ENCODE measurements at places on chromosomes 2 and 18.

DNA sequence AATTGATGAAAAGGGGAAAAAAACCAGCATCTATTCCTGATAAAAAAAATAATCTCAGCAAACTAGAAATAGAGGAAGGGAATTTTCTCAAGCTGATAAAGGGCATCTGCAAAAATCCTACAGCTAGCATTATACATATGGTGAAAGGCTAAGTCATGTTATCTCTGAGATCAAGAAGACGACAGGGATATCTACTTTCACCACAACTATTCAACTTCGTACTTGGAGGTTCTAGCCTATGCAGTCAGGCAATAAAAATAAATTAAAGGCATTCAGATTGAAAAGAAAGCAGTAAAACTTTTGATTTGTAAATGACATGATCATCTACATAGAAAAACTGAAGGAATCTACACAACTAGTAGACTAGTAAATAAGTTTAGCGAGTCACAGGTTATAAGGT, 58.2 kb downstream of the CAB39 start:
- DNase-seq = no peak

DNA sequence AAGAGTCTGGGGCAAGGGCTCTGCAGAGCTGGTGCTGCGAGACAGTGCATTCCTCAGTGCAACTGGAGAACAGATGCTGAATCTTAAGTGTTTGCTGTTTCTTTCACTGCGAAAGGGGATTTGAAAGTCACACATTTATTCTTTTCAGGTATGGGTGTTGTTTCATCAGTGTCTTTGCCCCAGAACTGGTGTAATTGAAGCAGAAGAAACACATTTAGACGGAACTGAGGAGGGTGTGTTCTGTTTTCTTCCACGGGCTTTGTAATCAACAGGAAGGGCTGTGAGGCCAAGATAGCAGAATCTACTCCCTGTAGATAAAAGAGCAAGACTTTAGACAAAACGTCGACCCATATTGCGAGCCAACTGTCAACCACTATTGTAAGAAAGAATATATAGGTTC, 151.9 kb downstream of the EPHA4 start:
- no peak for DNase-seq

GRCh38 chr2:148955798-148956197, 80.8 kb downstream of the KIF5C start:
- no peak for DNase-seq

DNA sequence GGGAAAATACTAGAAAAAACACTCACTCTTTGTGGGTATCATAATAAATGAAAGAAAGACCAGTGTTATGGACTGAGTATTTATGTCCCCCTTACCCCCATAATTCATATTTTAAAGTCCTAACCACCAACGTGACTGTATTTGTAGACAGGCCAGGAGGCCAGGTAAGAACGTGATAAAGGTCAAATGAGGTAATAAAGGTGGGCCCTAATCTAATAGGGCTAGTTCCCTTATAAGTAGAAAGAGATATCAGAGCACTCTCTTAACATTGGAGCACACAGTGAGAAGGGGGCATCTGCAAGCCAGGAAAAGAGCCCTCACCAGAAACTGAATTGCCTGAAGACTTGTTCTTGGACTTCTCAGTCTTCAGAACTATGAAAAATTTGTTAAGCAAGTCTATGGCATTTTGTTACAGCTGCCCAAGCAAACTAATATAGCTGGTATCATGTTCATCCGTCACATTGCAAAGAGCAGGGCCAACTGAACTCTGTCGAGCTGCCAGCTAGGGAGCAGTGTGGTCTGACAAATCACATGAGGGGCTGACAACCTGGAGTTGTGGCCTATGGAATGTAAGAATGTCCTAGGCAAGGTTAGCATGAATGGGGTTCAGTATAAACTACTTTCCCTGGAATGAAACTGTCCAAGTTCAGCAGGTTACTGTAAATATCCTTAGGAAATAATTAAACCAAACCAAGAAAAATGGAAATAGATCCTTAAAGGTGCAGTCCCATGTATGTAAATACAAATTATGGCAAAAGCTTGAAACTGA, 280.9 kb downstream of the ZNF385B start:
- DNase-seq = no peak

DNA sequence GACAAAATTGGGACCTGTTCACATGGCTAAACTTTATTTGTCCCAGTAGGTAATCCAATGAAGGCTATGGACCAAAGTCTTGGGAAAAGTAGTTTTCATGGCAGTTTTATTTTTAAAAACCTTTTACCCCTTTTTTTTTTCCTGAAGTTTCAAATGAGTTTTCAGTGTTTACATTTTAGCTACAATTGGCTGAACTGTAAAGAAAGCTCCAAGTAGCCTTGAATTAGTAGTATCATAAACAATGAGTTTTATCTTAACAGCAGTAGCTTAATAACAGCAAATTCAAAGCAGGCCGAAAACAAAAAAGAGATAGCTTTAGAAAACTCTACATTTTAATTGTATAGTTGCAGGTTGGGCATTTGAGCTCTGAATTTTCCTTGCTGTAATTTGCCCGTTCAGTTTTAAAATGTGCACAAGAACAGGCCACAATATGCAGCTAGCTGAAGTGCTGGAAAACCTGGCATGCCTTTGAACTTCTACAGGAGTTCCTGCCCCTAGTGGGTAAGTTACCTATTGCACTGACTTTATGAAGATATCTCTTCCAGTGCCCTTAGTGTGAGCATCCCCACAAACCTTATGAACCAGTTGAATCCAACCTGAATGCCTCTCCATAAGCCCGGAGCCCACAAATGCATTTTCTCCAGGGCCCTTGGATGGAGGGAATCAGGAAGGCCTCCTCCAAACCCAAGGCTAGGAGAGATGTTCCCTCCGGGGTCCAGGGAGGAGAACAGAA, 106.7 kb downstream of the XRCC5 start:
- DNase-seq = no peak

- no peak for DNase-seq
Observed at GRCh38 chr2:88829607-88830463, 138.4 kb downstream of the RPIA start.

DNA sequence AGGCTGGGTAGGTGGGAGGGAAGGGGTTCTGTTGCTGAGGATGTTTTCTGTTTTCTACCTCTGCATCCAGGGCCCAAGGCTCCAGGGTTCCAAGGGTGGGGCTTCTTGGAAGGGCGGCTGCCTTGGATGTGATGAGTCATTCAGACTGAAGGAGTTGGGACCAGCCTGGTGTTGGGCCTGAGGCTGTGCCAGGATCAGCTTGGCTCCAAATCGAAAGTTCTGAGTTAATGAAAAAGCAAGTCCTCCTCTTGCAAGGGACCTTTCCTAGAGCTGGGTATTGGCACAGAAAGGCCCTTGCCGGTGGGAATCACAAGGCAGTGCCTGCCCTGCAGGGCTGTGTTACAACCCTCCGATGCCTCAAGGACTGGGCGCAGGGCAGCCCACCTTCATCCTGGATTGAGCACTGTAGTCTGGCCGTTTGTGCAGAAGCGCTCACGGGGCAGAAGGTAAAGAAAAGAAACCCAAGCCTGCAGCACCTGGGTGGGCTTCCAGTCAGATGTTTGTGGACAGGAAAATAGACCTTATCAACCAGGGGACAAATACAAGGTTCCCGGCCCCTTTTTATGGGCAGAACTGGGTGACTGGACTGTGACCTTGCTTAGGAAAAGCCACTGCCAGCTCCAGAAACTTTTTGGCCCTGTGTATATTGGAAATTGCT, 52.5 kb upstream of the MCFD2 start:
- DNase-seq = peak; percentile 61

DNA sequence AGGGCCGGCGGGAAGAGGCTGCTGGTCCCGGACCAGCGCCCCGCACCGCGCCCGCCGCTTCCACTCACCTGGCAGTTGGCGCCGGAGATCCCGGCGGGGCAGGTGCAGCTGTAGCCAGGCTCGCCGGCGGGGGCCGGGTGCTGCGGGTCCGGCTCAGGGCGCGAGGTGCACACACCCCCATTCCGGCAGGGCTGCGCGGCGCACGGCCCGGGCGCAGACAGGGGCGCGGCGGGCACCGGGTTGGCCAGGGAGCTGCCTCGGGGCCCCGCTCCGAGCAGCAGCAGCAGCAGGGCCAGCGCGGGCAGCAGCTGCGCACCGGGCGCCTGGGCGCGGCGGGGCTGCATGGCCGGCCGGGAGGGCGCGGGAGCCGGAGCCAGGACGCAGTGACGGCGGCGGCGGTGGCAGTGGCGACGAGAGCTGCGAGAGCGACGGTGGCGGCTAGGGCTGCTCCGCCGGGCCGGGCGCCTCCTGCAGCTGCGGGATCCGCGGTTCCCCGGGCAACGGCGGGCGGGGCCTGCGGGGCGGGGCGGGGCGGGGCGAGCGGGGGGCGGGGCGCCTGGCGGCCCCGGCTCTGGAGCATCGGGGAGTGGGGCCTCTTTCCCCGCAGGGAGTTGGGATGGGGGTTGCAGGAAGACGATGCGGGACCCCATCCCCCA, at the start of gene DNER:
TSS of gene DNER (minus strand) at position 476 of the 656 bp plus-strand sequence. CDS start at position 344, 132 bp downstream.
- peak; percentile 72 for DNase-seq

DNA sequence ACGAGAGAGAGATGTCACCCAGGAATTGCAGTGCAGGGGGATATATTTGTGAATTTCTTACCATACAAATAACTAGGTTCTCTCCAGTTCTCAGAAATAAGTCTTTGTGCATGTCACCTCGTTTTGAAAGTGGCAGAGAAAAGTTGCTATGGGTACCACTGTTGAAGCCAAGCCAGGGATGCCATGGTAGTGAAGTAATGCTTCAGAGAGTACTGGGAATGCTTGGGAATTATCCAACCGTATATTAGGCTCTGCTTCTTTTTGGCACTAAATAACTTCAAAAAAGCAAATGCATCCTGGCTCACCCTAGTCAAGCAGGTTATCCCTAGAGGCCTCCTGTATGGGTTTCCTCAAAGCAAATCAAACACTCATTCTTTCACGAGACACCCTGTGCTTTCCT, 50.7 kb upstream of the DDX18 start:
- no peak for DNase-seq

DNA sequence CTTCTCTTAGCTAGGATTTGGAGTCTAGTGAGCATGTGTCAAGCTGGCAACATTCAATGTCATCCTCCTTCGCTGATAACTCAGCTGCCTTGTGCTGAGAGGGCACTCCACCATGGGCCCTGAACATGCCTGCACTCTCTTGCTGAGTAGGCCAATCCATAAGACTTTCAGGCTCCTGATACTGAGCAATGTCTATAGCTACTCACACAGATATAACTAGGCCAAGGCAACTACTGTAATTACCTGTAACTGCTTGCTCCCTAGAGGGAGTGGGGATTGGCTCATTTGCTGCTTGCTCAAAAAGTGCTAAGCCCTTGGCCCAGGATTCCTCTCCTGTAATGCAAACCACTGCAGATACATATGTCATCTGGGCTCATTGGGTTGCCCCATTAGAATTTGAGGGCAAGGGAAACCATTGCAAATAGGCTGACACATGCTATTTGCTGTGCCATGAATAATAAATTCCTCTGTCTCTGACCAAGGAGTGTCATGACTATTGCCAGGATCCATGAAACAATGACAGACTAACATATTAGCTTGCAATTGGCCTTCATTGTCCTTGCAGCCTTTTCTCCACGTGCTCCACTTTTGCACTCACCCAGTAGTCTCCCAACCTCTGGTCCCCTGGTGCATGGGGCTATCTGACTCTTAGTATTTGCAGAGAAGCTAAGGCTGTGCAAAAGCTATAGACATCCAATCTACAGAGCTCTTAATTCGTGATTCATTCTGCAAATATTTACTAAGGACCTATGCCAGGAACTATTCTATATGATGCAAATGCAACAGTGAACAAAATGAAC, 36.9 kb upstream of the BMPR2 start:
- no peak for DNase-seq

GRCh38 chr2:8121826-8122513, 559.9 kb upstream of the ID2 start:
- DNase-seq = no peak

DNA sequence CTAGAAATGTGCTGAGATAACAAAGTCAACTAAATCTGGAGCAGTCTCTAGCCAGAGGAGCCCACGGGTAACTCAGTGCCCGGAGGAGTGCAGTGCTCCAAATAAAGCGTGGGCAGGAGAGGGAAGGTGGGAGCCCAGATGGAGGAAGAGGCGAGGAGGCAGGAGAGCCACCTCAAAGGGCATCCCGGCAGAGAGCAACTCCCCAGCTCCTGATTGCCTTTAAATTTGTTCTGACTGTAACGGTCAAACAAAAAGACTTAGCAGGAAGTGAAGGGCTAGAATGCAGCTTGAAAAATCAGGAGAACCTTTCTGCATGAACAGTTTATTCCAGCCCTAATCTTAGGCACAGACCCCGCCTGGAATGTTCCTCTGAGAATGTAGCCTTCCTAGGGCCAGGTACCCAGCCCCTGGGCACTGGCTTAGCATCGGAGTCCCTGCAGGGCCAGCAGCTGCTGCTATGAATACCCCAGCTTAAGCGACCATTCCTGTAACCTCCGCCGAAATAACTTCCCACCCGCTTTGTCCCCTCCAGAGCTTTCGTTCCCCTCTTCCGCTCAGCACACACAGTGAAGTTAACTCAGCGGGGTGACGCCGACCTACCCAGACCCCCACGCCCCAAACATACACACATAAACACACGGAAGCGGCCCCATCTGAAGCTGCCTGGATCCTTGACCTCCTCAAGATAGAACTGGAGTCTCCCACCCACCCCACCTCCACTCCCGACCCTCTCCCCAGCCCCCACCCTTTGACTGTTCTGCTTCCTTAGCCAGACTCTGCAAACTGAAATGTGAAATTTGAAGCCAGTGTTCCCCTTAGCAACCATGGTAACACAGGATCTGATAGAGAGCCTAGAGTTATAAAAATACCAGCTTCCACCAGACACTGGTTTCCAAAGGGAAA, 123.2 kb downstream of the SMAD7 start:
- DNase-seq = no peak

DNA sequence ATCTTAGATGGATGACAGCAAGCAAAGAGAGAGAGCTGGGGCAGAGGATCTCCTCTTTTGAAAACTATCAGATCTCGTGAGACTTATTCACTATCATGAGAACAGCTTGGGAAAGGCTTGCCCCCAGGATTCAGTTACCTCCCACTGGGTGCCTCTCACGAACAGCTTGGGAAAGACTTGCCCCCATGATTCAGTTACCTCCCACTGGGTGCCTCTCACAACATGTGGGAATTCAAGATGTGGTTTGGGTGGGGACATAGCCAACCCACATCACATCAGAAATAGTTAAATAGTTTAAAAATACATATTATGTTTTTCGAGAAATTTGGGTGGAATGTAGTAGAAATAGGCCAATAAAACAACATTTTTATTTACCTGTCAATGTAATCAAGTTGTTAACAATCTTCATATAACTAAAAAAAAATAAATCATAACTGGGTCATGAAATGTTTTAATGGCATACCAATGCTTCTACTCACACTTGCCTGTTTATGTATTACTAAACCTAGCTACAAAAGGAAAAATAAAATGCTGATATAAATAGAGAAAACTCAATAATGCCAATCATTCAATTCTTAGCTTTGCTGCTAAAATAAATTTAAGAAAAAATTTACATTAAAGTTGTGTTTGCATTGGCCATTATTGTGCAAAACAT, 608.9 kb downstream of the SUCLG1 start:
- no peak for DNase-seq

GRCh38 chr18:30712383-30712782, 330.2 kb downstream of the DSC3 start:
- DNase-seq = no peak

All from anterior cingulate cortex (tissue), 58 donors.